AG20443 (cell line): ENCODE measurements at places on chromosomes 5 and 9.

GRCh38 chr5:38105801-38106200 lies 152.6 kb upstream of the EGFLAM start:
- DNase-seq = no peak

DNA sequence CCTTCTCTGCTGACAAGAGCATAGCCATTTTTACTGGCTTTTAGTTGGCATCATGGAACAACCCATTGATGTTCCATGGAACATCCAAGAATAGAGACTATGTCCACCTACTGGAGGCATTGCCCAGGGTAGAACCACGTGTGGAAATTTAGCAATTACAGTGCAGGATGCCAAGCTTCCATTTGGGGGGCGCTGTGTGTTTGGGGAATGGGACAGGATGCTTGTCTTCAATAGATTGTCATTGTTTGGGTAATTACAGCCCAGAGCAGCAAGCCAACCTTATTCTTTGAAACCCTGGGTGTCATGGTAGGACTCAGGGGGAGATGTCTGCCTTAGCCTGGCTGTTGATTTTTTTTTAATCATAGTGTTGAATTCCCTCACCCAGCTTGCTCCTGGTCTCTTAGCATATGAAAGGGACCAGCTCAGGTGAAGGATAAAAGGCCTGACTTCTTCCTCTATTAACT lies 171.1 kb downstream of the DOCK2 start:
- no peak for DNase-seq

DNA sequence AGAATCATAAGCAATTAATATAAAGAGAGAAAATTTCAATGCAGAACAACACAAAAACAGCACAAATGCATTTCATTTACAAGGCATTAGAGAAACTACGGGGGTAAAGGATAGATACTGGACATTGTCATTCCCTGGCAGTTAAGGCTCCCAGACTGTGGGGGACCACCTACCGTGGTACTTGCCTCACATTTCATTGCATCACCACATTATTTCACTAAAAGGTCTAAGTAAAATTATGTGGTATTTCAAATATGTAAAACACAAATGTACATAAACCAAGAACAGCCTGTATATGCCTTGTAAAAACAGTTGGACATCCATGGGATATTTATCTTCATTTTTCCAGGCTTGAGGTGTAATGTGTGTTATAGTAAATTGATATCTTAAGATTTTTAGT lies 571.2 kb upstream of the ZNF462 start:
- DNase-seq = no peak

DNA sequence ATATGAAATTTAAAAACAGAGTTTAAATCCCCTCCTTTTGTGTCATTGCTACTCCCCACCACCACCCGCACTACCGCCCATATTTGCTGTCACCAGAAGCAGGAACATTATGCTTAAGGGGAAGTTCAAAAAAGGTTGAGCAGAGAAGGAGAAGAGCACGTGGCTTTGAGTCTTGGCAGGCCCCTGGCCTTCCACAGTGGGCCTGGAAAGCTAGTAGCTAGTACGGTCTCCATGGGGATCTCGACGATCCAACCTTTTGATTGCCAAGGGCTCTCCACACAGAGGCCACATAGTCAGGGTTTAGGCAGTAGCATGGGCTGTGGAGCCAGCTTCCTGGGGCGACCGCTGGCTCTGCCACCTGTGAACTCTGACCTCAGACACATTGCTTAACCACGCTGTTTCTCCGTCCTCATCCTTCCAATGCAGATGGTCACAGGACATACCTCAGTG lies 90.1 kb downstream of the GOLPH3 start:
- DNase-seq = no peak

DNA sequence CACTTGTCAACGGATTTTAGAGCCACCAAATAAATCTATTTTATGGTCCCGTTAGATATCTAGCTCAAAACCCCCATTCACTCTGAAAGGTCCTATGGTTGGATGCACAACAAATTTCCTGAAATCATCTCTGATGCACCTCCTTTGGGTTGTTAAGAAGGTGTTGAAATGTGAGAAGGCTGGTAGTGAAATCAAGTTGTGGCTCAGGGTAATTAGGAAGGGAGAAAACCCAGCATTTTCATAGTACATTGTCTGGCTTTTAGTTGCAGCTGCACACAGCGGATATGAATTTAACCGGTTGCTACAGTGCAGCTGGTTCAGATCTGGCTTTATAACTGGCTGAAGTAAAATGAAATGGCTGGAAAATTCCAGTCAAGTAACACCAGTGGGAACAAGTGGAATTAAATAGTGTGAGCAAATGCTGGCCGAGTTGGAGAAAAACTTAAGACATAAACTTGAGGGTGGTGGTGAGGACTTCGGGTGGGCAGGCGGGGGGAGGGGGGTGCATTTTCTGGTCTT lies 17.6 kb downstream of the RGMB start:
- no peak for DNase-seq

DNA sequence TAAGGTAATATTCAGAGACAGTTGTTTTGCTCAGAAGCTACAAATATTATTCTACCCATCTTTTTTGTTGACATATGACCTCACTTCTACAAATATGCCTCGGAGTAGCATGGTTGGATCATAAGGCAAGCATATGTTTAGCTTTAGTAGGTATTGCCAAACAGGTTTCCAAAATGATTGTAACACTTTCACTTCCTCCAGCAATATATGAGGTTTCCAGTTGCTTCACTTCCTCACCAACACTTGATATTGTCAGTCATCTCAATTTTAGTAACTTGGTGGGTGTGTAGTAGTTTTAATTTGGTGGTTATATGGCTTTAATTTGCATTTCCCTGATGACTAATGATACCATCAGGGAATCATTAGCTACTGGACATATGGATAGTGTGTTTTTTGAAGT lies 46.7 kb downstream of the TNFSF8 start:
- DNase-seq = no peak
